ENCODE measurements at places on chromosomes 16 and 17. TPM values are rescaled to one million over a fixed set of nuclear protein-coding genes. Genes with fewer than 3 reads are reported as not detected.

WNT9B gene
- total RNA-seq = not detected

- no peaks in the 10 kb centered on the region for H3K36me3 ChIP-seq
- peaks cover 48% of the 10 kb centered on the region for H3K4me1 ChIP-seq
- H3K4me3 ChIP-seq = no peak overlapping the region
- H3K27me3 ChIP-seq = no peaks in the 10 kb centered on the region
- DNase-seq = no peak
Observed at GRCh38 chr17:27511168-27511883, 55.1 kb downstream of the KSR1 start.

DNA sequence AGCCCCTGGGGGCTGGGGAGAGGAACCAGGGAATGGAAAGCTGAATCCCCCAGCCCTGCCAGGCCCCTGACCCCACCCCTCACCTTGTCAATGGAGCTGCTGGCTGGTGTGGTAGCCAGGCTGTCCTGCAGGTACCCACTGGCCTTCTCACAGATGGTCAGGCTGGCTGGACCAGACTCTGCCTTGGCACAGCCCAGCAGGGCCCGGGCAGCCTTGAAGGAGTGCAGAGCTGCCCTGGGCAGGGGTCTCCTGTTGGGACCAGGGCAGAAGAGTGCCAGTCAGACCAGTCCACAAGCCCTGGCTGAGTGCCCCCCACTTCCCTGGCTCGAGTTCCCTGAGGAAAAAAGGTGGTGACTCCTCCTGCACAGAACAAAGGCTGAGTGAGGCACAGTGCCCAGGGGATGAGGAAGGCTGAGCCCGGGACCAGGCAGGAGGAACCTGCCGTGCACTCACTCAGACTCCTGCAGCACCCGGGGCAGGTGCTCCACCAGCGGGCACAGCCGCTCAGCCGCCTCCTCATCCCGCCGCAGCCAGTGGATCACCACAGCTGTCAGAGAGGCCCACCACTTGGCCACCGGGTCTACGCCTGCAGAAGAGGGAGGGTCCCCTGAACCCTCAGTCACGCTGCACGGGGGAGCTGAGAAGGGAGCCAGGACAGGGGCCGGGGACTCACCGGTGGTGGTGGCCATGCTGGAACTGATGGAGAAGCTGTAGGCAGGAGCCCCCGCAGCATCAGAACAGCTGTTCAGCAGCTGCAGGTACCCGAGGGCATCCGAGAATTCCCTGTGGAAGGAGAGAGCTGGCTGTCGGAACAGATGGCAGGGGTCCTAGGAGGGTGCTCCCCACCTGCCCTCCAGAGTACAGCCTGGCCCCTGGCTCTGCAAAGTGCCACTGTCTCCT, 22.4 kb downstream of the SREBF1 start:
- H3K4me3 ChIP-seq = peak overlapping the region; percentile 44
- H3K27me3 ChIP-seq = peaks cover 21% of the 10 kb centered on the region

DNA sequence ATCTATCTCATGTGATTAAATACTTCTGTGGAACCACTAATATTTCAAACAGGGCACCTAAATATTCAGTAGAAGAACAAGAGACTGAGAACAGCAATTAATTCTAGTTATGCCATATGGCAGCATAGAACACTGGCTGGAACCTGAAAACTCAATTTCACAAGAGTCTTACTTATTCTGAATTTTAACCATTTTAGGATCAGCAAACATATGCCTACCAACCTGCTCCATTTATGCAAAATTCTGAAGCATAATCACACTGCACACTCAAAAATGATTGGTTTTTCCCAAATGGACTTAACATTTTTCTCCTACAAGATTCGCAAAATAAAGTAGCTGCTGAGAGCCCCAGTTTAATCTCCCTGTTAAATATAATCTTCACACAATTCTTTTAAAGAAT, 43.2 kb downstream of the SKAP1 start:
- no peaks in the 10 kb centered on the region for H3K4me1 ChIP-seq
- H3K27me3 ChIP-seq = peaks cover 93% of the 10 kb centered on the region
- no peak for DNase-seq
- no peak overlapping the region for H3K4me3 ChIP-seq
- no peak overlapping the region for H3K27ac ChIP-seq
